Fibroblast of skin of right quadriceps (primary cell): ENCODE measurements at places on chromosomes 6 and 20.

GRCh38 chr6:6795393-6795792 lies 206.9 kb downstream of the LY86 start:
- no peak for DNase-seq

DNA sequence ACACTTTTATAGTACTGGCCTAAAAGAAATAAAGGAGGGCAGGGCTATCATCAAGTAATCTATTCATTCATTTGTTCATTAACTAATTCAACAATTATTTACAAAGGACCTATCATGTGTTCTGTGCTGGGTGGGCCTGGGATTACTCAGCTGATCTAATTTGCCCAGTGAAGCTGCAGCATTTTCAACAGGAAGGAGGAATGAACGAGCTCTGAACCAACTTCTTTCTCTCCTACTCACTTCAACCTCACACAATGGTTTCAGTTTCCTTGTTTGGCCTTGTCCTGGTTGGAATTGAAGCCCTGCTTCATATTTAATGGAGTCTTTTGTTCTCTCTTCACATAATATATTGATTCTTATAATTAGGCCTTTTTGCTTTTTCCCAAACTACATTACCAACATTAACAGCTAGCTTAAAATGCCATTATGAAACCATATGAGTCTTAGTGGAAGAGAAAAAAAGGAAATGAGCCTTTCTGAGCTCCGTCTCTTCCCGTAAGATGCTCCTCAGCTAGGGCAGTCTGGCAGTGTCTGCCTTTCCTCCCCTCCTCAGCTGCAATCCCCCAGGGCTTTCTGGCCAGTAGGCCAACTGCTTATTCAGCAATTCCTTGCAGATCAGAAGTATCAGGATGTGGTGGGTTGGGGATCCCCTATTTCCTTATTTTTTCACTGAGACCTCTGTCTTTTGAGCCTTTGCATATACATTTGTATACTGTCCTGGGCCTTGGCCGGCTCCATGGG lies 79.4 kb upstream of the NRN1 start:
- no peak for DNase-seq

GRCh38 chr6:139839506-139840156 lies 465.2 kb upstream of the CITED2 start:
- DNase-seq: no peak

- peak; percentile 72 for DNase-seq
Measured at GRCh38 chr6:117482240-117483003, at the start of gene DCBLD1. TSS of gene DCBLD1 (plus strand) at chr6:117482674. CDS start at chr6:117482782, 108 bp downstream.

GRCh38 chr6:163419413-163420288 lies 5.1 kb downstream of the QKI start:
- peak; percentile 45 for DNase-seq

DNA sequence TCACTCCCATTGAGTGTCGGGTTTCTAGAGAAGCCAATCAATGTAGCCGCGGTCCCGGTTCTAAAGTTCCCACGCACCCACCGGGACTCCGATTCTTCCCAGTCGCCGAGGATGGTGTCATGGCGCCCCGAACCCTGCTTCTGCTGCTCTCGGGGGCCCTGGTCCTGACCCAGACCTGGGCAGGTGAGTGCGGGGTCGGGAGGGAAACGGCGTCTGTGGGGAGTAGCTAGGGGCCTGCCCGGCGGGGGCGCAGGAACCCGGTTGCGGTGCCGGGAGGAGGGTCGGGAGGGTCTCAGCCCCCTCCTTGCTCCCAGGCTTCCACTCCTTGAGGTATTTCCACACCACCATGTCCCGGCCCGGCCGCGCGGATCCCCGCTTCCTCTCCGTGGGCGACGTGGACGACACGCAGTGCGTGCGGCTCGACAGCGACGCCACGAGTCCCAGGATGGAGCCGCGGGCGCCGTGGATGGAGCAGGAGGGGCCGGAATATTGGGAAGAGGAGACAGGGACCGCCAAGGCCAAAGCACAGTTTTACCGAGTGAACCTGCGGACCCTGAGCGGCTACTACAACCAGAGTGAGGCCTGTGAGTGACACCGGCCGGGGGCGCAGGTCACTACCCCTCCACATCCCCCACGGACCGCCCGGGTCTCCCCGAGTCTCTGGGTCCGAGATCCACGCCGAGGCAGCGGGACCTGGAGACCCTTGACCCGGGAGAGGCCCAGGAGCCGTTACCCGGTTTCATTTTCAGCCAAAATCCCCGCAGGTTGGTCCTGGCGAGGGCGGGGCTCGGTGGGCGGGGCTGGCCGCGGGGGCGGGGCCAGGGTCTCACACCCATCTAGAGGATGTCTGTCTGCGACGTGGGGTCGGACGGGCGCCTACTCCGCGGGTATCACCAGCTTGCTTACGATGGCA lies 35.2 kb upstream of the HLA-G start:
- no peak for DNase-seq

GRCh38 chr6:83574783-83575182 lies 62.4 kb downstream of the PRSS35 start:
- no peak for DNase-seq
